ENCODE measurements at places on chromosomes 16 and 17.

- no peak for DNase-seq
These were observed at the start of gene MMD for GRCh38 chr17:55421179-55421934. Gene MMD, minus strand, starts transcription at chr17:55421835. Its CDS starts 140 bp downstream, at chr17:55421695.

DNA sequence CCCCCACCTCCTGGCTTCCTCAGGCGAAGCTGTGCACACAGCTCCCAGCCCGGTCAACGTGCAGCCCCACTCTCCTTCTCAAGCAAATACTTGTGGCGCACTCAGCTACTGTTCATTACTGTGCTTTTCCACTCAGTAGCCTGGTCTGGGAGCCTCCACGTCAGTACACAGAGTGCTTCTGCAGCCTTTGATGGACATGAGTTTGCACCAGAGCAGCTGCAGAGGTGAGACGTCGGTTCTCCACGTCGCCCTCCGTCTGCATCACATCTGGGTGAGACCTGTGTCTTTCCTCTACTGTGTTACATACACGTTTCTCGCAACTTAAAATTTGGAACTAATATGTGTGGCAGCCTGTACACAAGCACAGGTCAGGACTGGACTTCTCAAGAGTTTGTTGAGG, 334.3 kb downstream of the C16orf95 start:
- DNase-seq, result no peak

DNA sequence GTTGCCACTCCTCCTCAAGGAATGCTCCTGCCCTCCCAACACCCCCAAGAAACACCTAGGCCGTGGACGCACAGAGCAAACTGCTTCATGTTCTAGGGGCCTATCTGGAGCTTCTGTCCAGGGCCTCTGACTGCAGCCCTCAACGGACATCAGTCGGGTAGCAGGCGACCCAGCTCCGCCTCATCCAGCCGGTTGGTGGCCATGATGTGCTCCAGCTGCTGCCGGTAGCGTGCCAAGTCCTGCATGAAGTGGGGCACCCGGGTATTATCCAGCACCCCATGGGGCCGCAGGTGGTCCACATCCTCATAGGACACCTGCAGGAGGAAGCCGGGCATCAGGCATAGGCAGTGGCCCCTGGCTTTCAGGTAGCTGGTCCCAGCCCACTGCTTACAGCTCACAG, 6.3 kb downstream of the NOL3 start:
- no peak for DNase-seq

DNA sequence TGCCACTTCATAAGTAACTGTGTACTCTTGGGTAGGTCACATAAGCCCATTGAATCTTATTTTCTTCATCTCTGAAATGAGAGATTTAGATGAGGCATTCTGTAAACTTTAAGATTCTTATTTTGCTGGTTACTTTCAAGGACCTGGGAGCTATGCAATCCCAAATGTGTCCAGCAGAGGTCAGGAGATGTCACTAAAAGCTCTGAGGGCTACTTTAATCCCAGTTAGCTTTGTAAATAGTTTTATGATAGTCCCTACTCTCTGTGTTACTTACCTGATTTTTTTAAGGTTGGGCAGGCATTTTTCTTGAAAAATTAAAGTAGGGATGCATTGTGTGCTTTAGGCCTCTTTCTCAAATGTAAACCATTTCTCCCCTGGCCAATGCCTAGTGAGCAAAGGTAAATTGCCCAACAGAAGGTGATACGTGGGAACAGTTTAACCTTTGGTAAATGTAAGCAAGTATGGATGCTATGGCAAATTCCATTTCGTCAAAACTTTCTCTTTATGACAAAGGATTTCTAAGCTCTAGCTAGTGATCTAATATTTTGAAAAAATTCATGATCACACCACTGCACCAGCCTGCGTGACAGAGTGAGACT, 57.1 kb upstream of the WSB1 start:
- no peak for DNase-seq

GRCh38 chr17:11353601-11354000, 112.6 kb downstream of the SHISA6 start:
- DNase-seq, result no peak

- DNase-seq, result no peak
These were observed 532.8 kb upstream of the SALL1 start for GRCh38 chr16:51683882-51684281.

GRCh38 chr17:29625037-29625750, 2.5 kb upstream of the CORO6 start:
- DNase-seq, result no peak

- no peak for DNase-seq
These were observed 1.6 kb downstream of the TMEM114 start for GRCh38 chr16:8588682-8589056.

DNA sequence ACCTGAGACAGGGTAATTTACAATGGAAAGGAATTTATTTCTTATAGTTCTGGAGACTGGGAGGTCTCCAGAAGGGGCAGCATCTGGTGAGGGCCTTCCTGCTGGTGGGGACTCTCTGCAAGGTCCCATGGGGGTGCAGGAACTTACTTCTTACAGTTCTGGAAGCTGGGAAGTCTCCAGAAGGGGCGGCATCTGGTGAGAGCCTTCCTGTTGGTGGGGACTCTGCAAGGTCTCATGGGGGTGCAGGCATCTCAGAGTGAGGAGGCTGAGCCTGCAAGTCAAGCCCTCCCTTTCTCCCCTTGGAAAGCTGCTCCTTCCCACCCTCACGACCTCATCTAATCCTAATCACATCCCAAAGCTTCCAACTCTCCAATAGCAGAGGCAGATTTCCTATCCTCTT, 157.4 kb downstream of the FOXL1 start:
- DNase-seq, result no peak

DNA sequence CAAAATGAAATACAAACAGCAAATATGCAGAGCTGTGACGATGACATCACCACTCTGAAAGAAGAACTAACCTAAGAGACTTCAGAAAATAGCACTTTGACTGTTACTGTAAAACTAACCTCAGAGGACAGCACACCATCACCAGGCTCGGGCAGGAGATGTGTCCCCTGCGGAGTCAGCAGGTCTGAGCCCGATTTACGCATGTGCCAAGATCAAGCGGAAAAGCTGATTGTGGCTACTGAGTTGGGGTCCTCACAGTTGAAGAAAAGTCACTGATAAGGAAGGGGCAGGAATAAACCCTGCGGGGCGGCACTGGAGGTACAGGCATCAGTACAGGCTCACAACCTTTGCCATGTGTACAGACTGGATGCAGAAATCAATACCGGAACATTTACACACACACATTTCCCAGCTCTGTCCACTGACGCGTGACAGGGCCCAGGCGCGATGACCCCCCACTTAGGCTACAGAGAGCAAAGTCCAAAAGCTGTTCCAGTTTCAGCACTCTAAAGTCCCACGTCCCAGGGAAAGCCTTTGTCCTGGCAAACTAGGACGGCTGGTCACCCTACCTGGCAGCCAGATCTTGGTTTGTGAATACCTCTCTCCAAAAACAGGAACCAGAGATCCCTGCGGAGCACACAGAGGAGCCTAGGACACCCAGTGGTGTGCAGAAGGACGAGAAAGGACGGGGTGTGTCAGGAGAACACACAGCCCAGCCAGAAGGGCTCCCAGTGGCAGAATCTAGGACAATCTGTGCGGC, 21.5 kb downstream of the TRAP1 start:
- no peak for DNase-seq

GRCh38 chr17:40287159-40287493, 553 bp upstream of the CDC6 start:
- DNase-seq, result no peak

GRCh38 chr17:1918346-1919162, 88.7 kb downstream of the RPA1 start:
- DNase-seq, result no peak

DNA sequence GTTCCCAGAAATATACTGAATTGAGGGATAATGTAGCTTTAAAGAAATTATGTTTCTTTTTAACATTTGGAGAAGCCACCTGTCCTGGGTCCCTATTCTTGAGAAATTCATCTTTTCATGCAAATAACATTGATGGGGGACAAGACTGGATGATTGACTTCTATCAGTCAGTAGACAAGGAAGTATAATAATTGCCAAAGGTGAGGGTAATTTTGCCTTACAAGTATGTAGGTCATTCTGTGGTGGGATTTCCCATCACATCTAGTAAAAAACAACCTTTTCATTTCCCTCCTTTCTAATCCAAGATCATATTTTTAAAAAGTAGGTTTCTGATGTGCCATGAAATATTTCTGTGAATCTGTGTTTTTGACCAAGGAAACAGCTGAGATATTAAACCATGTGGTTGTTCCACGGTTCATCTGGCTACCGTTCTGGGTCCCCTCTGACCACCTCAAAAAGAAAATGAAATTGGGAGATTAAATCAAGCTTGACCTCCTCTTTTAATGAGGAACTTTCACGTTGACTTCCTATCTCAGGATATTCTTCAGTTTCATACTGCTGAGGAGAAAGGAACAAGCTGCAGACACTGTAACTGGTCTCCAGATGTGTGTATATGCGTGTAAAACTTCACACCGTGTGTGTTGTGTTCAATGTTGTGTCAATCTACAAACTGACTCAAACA, 138.6 kb downstream of the MAP2K6 start:
- no peak for DNase-seq

- no peak for DNase-seq
These were observed 684 bp downstream of the ZNF668 start for GRCh38 chr16:31073142-31073969.

DNA sequence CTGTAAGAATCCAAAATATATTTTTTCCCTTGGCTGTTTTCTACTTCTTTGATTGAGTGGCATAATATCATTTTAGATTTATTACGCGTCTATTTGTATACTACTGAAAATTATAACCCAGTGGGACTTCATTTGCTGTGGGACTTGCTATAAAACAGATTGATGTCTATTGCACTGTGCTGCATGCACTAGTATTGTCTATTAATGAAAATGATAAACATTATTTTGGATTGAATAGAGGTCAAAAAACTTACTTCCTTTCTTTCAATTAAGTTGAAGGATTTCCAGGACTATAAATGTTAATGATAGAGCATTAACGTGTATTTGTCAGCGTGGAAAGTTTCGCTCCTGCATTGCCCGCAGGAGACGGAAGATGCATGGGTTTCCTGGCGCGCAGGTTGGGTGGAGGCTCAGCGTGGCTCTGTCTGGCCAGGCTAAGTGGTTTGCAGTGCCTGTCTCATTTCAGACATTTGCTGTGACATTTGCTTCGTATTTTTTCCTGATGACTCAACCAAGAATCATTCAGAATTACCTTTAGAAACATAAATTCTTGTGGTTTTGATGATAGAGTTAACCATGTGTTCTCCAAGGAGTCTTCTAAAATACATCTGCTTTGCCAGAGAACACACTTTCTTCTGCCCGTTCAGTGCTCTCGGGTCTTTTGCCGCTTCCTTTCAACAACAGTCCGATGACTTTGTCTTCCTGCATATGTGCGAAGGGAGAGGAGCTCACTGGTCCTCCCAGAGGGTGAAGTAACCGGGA, 216.7 kb downstream of the RPTOR start:
- no peak for DNase-seq

GRCh38 chr17:32518646-32519227, 31.9 kb downstream of the CDK5R1 start:
- no peak for DNase-seq

DNA sequence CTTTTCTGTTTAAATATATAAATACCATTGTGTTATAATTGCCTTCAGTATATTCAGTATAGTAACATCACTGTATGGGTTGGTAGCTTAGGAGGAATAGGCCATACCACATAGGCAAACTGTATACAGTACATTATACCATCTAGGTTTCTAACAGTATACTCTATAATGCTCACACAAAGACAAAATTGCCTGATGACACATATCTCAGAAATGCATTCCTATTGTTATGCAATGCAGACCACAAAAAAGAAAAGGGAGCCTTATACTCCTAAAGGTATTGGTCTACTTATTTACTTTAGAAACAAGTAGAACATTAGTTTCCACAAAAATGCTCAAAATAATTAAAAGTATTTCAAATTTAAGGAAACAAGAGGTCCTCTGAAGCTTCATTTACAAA, 47.9 kb downstream of the SETD6 start:
- DNase-seq, result no peak

GRCh38 chr16:53220585-53220984, 165.8 kb downstream of the CHD9 start:
- no peak for DNase-seq

GRCh38 chr17:65529040-65529633, 32.3 kb downstream of the AXIN2 start:
- no peak for DNase-seq

DNA sequence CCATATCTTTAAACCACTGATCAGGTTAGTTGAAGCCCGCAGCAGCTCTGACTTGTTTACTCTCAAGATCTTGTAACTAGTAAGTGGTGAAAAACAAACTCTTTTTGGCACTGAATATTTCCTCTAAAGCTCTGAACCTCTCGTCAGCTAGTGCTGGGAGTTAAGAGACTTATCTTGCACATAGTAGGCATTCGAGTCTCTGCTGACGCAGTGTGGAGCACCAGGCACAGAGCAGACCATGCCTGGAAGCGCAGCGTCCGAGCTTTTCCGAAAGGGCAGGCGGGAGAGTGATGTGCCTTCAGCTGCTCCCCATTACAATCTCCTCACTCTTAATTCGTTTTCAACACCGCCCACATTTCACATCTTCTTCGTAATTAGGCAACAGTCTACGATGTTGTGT, 63.0 kb downstream of the SMG6 start:
- no peak for DNase-seq

DNA sequence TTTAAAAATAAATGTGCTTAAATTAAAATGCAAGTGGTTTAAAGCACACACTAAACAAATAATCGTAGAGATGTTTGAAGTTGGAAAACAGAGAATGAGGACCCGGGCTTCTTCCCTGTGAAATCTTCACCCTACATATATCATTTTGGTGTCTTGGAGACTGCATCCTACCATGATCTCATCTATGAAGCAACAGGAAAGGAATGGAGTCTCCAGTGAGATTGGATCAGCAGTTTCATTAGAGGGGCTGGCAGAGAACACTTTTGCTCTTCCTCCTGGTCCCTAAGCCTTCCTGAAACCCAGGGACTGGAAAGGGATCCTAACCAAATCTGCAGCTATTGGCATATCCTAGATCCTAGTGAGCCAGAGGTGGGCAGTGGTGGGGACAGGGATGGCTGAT, 85.0 kb downstream of the GRIN2A start:
- no peak for DNase-seq

GRCh38 chr17:75147878-75148546, 6.3 kb downstream of the JPT1 start:
- DNase-seq, result no peak

DNA sequence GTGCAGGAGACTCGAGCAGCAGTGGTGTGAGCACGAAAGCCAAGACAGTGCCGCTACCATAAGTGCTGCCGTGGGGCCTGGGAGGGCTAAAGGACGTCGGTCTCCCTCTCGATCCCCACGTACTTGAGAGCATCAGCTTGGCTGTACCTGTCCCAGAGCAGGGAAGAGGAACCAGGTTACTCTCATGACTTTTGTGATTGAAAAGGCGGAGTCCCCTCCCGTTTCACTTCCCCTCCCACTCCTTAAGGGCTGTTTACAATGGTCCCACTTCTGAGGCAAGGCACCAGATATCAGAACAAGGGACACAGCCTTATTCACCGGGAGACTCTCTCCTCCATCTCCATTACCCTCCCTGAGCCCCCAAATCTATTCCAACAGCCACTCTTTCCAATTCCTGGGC, 20.1 kb downstream of the CNTNAP1 start:
- DNase-seq, result no peak

DNA sequence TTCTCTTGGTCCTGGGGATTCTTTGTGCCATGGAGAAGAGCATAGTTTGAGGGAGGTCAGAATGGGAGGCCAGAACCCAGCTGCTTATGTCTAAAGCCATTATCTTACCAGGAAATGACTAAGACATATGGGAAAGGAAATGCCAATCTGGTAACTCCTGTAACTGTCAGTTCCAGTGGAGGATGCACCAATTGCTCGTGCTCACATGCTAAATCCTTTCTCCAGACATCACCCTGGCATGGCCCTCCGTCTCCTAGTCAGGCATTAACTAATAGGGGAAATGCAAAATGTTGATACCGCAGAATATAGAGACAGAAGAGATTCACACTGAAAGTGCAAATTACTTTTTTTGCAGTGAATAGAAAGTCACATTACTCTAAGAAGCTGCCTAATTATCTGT, 255.6 kb upstream of the HSBP1 start:
- no peak for DNase-seq
